ENCODE measurements at places on chromosomes 11 and 22.

GRCh38 chr11:106001304-106002012, 20.6 kb downstream of the MSANTD4 start:
- H3K4me1 ChIP-seq: peaks cover 11% of the 10 kb centered on the region
- DNase-seq: no peak
- H3K27ac ChIP-seq: no peak overlapping the region
- no peaks in the 10 kb centered on the region for H3K27me3 ChIP-seq
- peaks cover 12% of the 10 kb centered on the region for H3K36me3 ChIP-seq

DNA sequence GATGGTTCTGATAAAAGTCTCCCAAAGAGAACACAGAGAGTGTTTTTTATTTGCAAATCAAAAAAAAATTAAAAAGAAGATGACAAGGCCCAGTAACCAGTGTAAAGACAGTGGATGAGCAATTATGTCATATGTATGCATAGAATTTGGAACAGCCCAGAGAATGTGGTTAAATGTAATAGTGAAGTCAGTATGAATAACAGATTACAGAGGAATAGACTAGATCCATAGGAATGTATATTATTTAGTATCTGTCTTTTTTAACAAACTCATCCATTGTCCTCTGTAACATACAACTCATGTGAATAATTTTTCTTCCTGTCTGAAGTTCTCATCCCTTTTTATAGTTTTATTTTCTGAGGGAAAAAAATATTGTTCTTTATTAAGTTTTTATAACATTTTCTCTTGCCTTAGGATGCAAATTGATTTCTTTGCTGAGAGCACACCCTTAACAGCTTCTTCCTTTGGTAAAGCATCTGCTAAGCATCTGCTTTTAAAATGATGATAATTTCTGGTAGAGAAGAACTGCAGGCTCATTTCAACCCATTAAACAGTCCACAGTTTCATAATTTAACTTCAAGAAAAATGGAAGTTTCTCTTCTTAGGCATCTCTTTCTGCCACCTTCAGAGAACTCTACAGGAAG, 266.5 kb upstream of the MTNR1B start:
- H3K36me3 ChIP-seq: no peaks in the 10 kb centered on the region
- H3K4me3 ChIP-seq: no peak overlapping the region
- no peak overlapping the region for H3K27ac ChIP-seq
- DNase-seq: no peak
- H3K4me1 ChIP-seq: no peaks in the 10 kb centered on the region

- no peak overlapping the region for H3K4me3 ChIP-seq
- DNase-seq: no peak
- H3K36me3 ChIP-seq: peaks cover 88% of the 10 kb centered on the region
- peaks cover 1% of the 10 kb centered on the region for H3K4me1 ChIP-seq
Observed at GRCh38 chr11:121596195-121597155, 143.7 kb upstream of the SORL1-AS1 start.

DNA sequence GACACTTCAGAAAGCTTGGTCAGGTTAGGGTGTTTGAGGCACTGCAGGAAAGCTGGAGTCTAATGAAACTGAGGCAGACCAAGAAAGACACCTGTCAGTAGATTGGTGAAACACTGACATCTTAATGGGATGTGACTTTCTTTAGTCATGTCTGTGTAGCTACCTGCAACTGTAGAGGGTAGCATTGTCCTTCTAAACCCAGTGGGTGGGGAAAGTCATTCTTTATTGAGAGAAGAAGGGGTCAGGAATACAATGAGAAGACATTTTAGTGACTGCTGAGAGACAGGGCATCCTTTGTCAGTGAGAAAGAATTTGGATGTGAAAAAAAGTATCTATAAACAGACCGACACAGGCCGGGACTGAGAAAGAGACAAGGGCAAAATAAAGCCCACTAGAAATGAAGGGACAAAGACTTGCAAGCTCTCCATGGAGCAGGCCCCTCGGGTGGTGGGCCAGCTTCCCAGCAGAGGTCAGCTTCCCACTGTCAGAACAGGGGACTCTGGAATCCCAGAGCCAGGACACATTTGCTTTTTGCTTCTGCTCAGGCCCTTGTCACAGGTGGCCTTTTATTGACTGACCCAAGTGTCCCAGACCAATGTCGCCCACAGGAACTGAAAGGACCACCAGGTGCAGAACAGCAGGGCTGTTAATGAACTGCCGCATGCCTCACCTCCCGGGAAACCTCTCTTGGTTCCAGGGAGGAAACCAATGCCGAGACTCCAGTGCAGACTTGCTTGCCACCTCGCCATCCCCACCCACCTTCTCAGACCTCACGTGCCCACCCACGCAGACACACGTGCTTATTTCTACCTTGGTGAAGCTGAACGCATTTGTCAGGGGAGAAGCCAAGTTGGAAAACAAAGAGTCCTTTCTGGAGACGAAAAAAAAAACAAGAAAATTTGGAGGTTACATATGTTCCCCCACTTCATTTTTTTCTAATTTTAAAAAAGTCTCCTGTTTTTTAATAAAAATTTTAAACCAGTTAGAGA, 212.8 kb downstream of the TENM4 start:
- H3K4me3 ChIP-seq: no peak overlapping the region
- no peaks in the 10 kb centered on the region for H3K36me3 ChIP-seq
- no peaks in the 10 kb centered on the region for H3K4me1 ChIP-seq
- H3K27me3 ChIP-seq: no peaks in the 10 kb centered on the region
- no peak for DNase-seq

DNA sequence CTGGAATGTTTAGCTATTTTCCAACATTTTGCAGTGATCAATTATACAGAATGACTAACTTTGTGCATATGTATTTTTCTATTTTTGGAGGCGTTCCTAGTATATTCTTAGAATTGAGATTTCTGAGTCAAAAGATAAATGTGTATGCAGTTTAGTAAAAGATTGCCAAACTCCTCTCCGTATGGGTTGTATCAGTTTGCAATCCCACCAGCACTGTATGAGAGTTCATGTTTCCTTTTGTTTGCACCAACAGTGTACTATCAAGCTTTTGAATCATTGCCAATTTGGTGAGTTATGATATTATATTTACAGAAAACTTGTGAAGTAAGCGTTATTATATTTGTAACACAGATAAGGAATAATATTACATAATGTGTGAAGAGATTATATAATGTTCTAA, 658.7 kb downstream of the JRKL start:
- H3K4me1 ChIP-seq: no peaks in the 10 kb centered on the region
- H3K36me3 ChIP-seq: no peaks in the 10 kb centered on the region
- H3K4me3 ChIP-seq: no peak overlapping the region

- no peak overlapping the region for H3K4me3 ChIP-seq
- DNase-seq: no peak
- H3K27ac ChIP-seq: no peak overlapping the region
- H3K4me1 ChIP-seq: peaks cover 9% of the 10 kb centered on the region
Observed at GRCh38 chr11:118194835-118195627, 18.6 kb upstream of the SCN2B start.

DNA sequence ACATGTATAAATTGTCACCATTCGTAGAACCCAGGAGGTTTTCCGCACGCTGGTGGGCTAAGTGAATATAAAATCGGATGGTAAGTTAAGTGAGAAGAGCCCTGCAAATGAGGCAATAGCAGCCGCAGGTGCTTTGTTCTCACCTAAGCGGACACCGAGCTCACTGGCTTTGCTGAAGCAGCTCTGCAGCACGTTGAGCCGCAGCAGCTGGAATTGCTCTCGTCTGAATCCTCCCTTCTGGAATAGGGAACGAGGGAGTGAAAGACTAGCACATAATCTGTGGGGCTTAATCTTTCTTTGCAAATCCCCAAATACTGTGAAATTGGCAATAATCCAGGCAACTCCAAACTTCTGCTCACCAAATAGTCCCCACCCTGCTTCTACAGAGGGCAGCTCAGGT, 488.1 kb downstream of the NTM start:
- H3K36me3 ChIP-seq: no peaks in the 10 kb centered on the region
- no peaks in the 10 kb centered on the region for H3K4me1 ChIP-seq
- H3K4me3 ChIP-seq: no peak overlapping the region
- no peaks in the 10 kb centered on the region for H3K27me3 ChIP-seq
- H3K27ac ChIP-seq: no peak overlapping the region

- no peaks in the 10 kb centered on the region for H3K4me1 ChIP-seq
- no peak overlapping the region for H3K4me3 ChIP-seq
- H3K36me3 ChIP-seq: no peaks in the 10 kb centered on the region
- no peak for DNase-seq
- peaks cover 42% of the 10 kb centered on the region for H3K27me3 ChIP-seq
- no peak overlapping the region for H3K27ac ChIP-seq
Observed at GRCh38 chr11:110095554-110095953, 2.4 kb downstream of the ZC3H12C start.

DNA sequence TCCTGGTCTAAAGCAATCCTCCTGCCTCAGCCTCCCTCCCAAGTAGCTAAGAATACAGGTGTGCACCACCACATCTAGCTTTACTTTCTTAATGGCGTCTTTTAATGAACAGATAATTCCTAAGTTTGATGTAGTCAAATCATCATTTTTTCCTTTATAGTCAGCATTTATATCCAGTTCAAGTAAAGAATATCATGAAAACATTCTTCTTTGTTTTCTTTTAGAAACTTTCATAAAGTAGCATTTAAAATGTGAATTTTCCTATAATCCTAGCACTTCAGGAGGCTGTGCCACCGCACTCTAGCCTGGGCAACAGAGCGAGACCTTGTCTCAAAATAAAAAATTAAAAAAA, 61.6 kb downstream of the RBFOX2 start:
- H3K27me3 ChIP-seq: peaks cover 39% of the 10 kb centered on the region
- peaks cover 3% of the 10 kb centered on the region for H3K36me3 ChIP-seq
- no peak overlapping the region for H3K27ac ChIP-seq

GRCh38 chr11:86244063-86244521, 461 bp upstream of the EED start:
- DNase-seq: no peak
- H3K36me3 ChIP-seq: peaks cover 3% of the 10 kb centered on the region
- H3K27me3 ChIP-seq: no peaks in the 10 kb centered on the region
- peaks cover 18% of the 10 kb centered on the region for H3K4me1 ChIP-seq

DNA sequence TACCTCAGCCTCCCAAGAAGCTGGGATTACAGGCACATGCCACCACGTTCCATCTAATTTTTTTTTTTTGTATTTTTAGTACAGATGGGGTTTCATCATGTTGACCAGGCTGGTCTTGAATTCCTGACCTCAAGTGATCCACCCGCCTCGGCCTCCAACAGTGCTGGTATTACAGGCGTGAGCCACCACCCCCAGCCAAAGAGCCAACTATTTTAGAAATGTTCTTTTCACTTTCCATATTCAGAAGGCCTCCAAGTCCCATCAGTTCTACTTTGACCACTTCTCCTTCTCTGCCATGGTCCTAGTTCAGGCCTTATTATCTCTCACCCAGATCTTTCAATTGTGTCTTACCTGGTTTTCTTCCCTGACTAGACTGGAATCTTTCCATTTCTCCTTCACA, 48.2 kb downstream of the CCDC83 start:
- no peaks in the 10 kb centered on the region for H3K36me3 ChIP-seq
- no peaks in the 10 kb centered on the region for H3K4me1 ChIP-seq
- DNase-seq: no peak
- H3K27me3 ChIP-seq: no peaks in the 10 kb centered on the region

DNA sequence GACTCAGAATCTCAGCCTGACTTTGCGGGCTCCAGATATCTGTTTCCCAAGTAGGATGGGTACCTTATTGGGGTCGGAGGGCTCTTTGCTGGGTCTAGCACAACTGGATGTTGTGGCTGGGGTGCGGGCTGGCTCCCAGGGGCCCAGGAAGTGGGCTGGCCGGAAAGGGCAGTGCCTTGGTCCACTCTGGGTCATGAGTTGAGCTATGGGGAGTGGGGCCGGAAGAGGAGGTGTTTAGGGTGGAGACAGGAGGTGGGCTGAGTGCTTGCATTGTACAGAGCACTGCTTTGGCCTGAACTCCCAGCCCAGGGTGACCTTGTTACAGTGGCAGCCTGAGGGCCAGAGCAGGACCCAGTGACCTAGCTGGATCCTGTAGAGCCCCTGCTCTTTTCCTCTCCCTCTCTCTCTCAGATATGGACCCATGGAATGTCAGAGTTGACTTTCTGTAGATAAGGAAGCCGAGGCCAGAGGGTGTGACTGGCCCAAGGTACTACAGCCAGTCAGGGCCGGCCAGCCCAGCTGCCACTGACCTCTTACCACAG, 13.2 kb downstream of the PHLDB1 start:
- H3K27ac ChIP-seq: no peak overlapping the region
- peaks cover 16% of the 10 kb centered on the region for H3K27me3 ChIP-seq
- peaks cover 4% of the 10 kb centered on the region for H3K4me1 ChIP-seq
- H3K4me3 ChIP-seq: peak overlapping the region; percentile 68
- no peaks in the 10 kb centered on the region for H3K36me3 ChIP-seq

DNA sequence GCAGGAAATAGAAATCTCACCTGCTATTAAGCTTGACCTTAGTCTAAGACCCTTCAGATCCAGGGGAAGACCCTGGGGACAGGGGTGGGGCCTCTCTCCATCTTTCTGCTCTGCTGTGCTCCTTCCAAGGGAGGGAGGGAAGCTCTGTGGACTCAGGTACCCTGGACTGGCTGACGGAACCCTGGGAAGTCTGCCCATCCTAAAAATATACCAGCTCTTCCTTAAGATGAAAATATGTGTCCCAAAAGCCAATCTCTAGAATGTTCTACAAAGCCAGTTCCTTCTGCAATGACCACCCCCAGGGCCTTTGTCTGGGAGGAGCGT, 73.7 kb downstream of the RTL6 start:
- H3K27ac ChIP-seq: no peak overlapping the region
- H3K36me3 ChIP-seq: no peaks in the 10 kb centered on the region
- H3K27me3 ChIP-seq: peaks cover 73% of the 10 kb centered on the region

GRCh38 chr11:15035283-15035682, 38.1 kb upstream of the CALCB start:
- no peaks in the 10 kb centered on the region for H3K36me3 ChIP-seq
- peaks cover 26% of the 10 kb centered on the region for H3K27me3 ChIP-seq
- H3K27ac ChIP-seq: no peak overlapping the region
- H3K4me3 ChIP-seq: no peak overlapping the region
- no peak for DNase-seq

GRCh38 chr11:39542460-39542859, 1917.0 kb downstream of the LRRC4C start:
- H3K4me1 ChIP-seq: no peaks in the 10 kb centered on the region
- H3K27me3 ChIP-seq: no peaks in the 10 kb centered on the region
- H3K4me3 ChIP-seq: no peak overlapping the region
- H3K36me3 ChIP-seq: no peaks in the 10 kb centered on the region

GRCh38 chr11:120217941-120218694, 7.3 kb downstream of the OAF start:
- peaks cover 46% of the 10 kb centered on the region for H3K27me3 ChIP-seq
- H3K4me1 ChIP-seq: no peaks in the 10 kb centered on the region
- no peaks in the 10 kb centered on the region for H3K36me3 ChIP-seq
- no peak overlapping the region for H3K4me3 ChIP-seq
- no peak for DNase-seq

DNA sequence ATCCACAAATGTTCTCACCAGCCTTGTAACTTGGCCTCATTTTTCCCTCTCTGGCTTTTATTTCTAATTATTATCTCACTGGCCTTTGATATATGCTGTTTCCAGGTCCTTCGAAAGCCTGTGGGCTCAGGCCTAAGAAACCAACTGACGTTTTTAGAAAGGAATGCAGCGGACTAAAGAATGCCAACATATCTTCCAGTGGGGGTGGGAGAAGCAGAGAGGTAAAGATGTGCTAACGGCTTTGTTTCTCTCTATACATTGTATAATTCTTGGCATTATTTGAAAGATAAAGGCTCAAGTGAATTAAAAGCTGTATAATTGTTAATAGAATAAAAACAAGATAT, 28.2 kb downstream of the OR6Q1 start:
- H3K27me3 ChIP-seq: peaks cover 8% of the 10 kb centered on the region
- no peaks in the 10 kb centered on the region for H3K4me1 ChIP-seq
- H3K27ac ChIP-seq: no peak overlapping the region
- no peak overlapping the region for H3K4me3 ChIP-seq
- DNase-seq: no peak

- DNase-seq: no peak
- no peak overlapping the region for H3K4me3 ChIP-seq
- H3K27me3 ChIP-seq: no peaks in the 10 kb centered on the region
- H3K4me1 ChIP-seq: no peaks in the 10 kb centered on the region
- H3K36me3 ChIP-seq: peaks cover 37% of the 10 kb centered on the region
Observed at GRCh38 chr11:130874396-130874795, 41.9 kb downstream of the SNX19 start.

All from effector memory CD8-positive, alpha-beta T cell (primary cell).